ENCODE measurements at places on chromosomes 3 and 15.

DNA sequence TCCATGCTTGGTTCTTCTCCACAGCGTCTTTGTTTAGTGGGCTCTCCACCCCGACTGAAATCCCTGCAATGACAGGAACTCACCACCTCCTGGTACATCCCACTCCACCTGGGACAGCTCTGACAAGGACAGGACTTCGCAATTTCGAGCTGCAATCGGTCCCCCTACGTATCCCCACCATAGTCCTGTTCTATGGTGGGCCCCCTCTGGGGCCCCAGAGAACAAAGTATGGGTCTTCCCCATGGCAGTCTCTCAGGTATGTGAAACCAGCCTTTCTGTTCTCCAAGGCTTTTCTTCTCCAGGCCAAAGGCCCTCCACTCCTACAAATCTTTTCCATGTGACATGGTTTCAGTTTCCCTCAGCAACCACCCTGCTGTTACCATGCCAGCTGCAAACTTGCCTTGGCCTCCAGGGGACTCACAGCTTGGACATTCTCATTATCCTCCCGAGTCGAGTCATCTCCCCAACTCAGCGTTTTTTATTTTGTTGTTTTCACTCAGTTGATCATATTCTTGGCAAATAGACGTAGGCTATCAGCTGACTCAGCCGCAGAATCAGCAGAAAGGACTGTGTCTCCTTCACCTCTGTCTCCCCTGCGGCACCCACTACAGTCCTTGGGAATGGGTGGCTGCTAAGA lies 233.3 kb downstream of the OPA1 start:
- no peak for DNase-seq

DNA sequence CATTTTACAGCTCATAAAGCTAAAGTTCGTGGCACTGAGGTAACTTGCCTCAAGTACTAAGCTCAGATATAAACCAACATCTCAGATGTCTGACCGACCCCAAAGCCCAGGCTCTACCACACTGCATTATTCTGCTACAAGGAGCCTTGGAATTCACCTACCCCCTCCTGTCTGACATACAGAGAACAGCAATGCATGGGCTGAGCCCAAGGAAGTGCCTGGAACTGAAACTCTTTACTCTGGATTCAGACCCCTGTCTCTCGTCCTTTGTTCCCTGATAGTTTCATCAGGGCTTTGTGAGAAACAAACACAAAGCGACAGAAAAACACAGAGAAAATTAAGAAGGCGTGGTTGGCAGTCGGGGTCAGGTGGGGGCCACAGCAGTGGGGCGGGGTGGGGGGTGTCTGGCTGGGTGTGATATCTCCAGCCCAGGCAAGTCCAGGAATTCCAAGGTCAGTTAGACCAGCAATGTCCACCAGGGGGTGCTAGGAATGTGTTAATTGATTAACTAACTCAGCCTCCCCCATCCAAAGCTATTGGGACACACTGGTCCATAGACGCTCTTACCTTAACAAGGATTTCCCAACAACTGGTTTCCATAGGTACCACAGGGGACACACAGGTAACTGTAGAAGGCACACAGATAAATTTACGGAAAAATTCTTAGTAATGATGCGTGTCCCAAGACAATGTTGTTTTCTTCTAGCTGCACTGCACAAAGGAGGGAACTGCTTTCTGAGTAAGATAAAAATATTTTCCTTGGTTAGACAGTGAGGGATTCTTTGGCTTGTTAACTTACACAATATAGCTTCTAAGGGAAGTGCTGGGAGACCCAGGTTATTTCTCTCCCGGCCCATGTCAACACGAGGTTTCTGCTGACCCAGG lies 18.8 kb upstream of the SSUH2 start:
- DNase-seq, result no peak

GRCh38 chr3:65551945-65552344 lies 486.8 kb downstream of the MAGI1 start:
- no peak for DNase-seq

DNA sequence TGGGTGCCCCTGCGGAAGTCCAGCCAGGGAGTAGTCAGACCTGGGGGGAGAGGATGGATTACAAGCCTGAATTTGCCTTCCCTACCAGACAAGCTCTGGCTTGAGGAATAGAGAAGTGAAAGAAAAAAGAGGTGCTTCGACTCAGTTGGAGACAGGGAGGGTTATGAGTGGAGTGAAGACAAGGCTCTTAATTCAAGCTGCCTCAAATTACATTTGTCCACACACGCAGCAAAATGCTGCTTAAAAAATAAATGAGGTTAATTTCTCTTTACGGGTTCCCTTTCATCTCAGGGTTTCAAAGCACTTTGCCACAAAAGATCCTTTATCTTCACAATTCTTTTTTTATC lies 49.0 kb upstream of the SLC4A7 start:
- no peak for DNase-seq

- no peak for DNase-seq
Measured at GRCh38 chr3:182979103-182979673, 1.1 kb downstream of the DCUN1D1 start.

- no peak for DNase-seq
Measured at GRCh38 chr3:150746791-150747590, 16.0 kb downstream of the SIAH2 start.

DNA sequence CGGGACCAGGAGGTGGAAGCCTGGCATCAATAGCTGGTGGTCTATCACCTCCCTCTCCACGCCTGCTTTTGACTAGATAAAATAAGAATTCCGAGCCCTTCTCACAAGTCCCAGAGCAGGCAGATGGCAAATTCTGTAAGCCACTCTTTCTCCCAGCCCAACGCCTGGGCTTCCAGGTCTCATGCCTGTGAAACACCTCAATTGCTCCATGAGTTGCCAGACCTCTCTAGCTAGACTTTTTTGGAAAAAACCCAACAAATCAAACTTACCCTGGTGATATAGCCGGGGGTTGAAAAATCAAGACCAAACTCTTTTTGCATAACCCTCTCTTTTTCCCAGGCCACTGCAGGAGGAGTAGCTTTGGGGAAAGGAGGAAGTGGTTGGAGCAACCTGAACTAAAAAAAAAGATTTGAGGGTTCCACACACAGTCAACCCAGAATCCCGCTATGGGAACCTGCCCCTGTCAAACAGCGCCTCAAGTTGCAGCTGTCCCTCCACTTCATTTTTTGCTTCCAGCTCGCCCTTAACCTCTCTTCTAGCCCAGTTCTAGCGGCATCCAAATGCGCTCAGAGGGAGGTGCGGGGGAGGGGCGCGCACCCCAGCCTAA lies 7.0 kb downstream of the BHLHE40 start:
- no peak for DNase-seq

DNA sequence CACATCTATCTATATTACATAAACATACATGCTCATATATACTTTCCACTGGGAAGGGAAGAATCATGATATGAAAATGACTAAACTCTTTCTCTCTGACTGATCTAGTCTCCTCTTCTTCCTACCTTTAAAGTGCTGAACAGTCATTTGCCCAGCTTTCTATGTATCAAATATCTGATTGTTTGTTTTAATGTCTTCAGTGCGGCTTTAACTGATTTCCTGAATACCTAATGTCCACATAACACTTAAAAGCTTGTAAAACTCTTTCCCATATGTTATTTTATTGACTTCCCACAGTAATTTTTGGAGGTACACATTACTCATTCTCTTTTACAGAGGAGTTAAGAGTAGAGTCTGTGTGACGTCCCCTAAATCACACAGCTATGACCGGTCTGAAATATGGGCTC lies 28.2 kb downstream of the CPOX start:
- no peak for DNase-seq

DNA sequence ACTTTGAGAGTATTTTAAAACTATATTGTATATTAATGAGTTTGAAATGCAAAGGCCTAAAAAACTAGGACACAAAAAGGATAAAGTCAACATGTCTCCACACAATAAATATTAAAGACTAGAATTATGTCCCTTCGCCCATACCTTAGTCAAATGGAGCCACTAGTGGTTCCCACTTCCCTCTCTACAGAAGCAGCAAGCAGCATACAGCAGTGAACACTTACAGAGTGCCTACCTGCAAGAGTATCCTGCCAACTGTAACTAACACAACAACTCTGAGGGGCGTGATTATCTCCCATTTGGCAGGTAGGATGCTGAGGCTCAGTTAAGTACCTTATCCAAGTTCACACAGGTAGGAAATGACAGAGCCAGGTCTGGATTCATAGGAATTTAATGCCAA lies 17.2 kb downstream of the DYNC1LI1 start:
- no peak for DNase-seq

DNA sequence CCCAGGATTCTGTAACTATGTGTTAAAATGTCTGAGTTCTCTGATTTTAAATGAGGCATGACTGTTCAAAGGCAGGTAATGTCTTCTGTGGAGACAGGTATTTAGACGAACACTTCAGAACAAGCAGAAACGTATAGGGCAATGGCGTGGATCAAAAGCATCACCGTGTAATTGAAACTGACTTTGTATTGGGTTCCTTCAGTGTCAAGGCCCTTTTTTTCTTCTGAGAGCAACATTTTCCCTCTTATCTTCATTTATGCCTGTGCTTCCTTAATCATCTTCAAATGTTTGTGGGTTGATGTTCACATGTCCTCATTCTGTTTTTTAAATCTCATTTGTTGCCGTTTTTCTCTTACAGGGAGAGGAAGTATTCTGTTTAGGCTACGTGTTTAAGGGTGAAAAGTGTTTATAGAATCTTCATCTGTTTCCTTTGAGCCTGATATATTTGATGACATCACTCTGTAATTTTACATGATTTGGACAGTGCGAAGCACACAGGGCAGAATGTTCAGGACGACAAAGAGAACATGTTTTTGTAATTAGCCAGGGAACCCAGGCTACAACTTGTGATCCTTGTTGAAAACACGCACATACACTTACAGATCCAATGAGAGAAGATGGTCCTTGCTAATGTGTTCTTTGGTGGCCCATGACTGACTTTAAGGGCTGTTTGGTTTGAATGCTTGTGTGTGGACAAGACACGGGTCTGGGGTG lies 196.0 kb downstream of the LRTM1 start:
- no peak for DNase-seq

DNA sequence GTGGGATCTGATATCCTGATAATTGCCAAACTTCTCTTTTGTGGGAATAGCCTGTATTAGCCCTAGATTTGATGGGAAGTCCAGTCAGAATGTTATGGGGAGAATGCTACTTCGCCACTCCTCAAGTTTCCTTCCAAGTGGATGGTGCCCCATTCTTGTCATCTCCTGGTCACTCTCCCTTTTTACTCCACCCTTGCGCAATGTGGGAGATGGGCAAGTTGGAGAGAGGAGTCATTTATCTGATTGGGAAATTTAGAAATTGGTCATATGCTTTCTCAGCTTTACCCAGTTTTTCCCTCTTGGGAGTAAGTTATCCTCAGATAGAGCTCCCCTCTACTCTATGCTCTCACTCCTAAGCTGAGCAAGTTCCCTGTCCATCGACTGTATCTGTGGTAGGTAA lies 14.4 kb downstream of the FANCD2OS start:
- DNase-seq, result no peak

DNA sequence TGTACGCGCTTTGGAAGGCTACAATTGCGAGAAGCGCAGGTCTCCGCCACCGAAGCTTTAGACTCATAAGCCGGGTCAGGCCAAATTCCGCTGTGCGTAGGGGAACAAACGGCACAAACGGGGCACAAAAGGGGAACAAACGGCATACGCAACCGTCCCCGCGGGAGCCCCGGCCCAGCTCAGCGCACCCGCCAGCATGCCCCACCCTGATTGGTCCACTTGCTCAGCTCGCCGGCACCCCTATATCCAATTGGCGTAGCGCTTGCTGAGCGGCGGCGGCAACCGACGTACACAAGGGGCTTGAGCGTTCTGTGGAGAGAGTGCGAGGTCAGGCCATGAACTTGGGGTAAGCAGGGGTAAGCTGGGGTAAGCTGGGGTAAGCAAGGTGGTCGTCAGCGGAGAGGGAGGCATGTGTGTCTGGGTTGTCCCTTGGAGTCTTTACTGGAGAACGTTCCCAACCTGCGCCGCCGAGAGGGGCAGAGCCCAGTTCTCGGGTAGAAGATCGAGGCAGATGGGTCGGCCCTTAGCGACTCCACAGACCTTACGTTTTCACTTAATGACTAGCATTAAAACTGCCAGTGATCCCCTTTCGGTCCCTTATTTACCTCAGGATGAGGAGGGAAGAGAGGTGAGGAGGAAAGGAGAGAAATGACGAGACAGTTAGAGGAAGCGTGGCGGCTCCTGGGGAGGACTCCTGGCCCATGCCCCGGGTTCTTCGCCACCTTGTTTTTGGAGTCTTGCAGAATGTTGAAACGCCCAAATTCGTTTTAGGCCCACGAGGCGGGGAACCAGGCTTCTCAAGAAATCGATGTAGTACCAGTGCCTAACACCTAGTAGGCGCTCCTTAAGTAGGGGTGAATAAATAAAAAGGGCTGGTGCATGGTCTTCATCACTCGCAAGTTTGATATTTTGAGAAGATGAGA lies at the start of gene CCDC66:
CCDC66 (plus strand) TSS at position 268 of the 923 bp plus-strand sequence; CDS start at position 336, 68 bp downstream.
- DNase-seq, result peak; percentile 93

DNA sequence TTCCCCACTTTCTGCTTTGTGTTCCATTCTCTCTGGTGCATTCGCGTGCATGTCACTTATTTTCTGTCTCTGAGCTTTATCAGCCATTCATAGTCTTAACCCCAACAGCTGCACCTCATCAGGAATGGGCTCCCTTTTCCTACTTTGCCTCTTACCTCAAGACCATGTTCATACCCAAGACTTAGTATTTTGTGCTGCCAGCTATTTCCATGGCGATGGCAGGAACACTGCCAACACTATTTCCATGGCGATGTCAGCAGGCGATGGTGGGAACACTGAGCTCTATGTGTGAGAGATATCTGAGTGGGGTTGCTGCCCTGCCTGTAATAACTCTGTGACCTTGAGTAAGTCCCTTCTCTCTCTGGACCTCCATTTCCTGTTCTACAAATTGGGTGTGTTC lies 5.5 kb downstream of the ZNF35 start:
- no peak for DNase-seq

GRCh38 chr15:72233769-72234168 lies 2.8 kb upstream of the PKM start:
- no peak for DNase-seq

DNA sequence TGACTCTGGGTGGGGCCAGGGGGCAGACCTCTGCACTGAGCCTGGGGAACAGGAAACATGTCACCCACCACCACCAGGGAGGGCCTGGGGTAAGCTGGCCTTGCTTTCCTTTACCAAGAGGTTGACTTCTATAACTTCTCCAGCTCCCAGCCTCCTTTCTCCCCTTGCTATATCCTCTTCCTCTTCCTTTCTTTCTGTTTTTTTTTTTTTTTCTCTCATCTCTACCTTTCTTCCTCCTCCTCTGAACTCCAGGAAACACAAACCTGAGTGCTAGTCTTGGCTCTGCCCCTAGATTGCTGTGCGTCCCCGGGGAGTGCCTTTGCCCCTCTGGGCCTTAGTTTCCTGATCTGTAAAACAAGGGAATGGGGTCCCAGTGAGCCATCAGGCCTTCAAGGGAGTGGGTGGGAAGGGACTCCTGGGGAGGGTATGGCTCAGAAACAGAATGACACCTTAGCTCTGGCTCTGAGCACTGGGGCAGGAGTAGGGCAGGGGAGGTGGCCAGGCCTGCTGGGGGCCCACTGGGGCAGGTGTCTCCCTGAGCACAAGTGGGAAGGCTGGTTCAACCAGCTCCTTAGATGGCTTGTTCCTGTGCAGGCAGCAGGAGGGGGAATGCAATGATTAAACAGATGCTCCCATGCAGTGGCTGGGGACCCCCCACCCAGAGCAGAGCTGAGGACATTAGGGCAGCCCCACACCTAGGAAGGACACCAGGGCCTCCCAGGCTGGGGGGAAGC lies 4.3 kb downstream of the SNX33 start:
- DNase-seq, result no peak
